ENCODE measurements at places on chromosomes 2 and 18.
A peak's percentile ranks its signal among the peaks of the same experiment; 100 is the strongest.

DNA sequence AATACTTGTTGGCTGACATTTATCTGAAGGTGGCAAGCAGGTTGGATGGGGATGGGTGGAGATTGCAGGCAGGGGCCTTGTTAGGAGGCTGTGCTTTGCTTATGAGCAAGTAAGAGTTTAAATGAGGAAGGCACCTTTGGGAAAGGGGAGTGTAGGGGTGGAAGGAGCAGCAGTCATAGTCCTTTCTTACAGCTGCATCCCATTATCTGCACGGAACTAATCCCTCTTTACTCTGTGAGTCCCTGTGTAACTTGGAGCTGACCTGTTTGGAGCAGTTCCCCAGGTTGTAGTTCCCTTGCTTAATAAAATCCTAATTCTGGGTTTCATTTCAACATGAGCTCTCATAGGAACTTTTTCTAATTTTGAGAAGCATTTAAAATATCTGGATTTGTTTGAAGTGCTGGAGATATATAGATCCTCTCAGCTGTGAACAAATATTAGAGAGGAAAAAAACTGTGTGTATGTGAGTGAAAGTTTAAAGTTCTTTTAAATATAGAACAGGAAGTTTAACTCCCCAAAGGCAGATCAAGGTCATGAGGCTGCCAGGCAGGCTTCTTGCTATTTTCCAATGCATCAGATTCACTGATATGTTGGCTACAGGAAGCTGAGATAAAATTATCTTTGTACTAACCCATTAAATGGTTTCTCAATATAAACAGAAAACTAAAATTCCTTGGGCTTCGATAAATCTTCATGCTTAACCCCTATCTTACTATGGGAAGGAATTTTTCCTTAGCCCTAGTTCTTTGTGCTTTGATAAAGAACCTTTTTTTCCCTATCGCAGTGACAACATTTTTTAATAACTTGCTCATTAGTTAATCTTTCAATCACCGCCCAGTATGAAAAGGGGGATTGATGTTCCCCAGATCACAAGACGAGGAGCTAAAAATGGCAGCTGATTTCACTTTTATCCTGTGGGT is 104.6 kb upstream of the EML6 start:
- DNase-seq = no peak

- no peak for DNase-seq
Measured at GRCh38 chr2:207926989-207927300, 98.4 kb downstream of the PLEKHM3 start.

GRCh38 chr2:48885841-48886240 is 130.3 kb upstream of the LHCGR start:
- no peak for DNase-seq

DNA sequence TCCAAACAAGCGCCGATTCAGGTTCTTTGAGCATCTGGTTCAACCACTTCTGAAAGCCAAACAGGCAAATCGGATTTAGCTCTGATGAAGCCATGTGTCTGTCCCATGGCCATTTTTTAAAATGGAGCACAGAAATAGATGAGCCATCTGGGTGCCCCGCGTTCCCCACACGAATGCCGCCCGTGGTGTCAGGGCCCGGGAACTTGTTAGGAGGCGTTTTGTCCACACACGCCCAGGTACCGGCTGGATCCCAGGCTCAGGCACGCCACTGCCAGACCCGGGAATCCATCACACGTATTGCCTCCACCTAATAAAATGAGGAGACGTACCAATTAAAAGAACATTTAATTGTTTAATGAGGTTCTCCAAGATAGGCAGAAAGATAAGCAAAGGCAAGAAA is 374.4 kb upstream of the SALL3 start:
- DNase-seq = no peak

GRCh38 chr2:71410696-71411095 is 42.7 kb upstream of the DYSF start:
- no peak for DNase-seq

GRCh38 chr2:74554820-74555531 is 456 bp downstream of the DOK1 start:
- peak; percentile 77 for DNase-seq

- peak; percentile 80 for DNase-seq
Measured at GRCh38 chr18:24212939-24213338, 74.1 kb downstream of the CABYR start.

- no peak for DNase-seq
Measured at GRCh38 chr2:98870516-98871158, 65.4 kb downstream of the CRACDL start.

Measured in astrocyte of the hippocampus (primary cell).